ENCODE measurements at places on chromosomes 16 and 17. TPM values are rescaled to one million over a fixed set of nuclear protein-coding genes. Genes with fewer than 3 reads are reported as not detected.

The HOXB6 gene
- not detected for polyA plus RNA-seq

The GPR179 gene
- polyA plus RNA-seq = not detected

The HSPB9 gene
- not detected for polyA plus RNA-seq

The RPS6KB1 gene
- 23.4 TPM for polyA plus RNA-seq

The C17orf67 gene
- polyA plus RNA-seq = 0.15 TPM

The TVP23A gene
- 9.1 TPM for polyA plus RNA-seq

The IRX5 gene
- polyA plus RNA-seq = 0.14 TPM

The TRAF7 gene
- polyA plus RNA-seq = 42.5 TPM

The IST1 gene
- polyA plus RNA-seq = 461 TPM
